H1 (cell line): ENCODE measurements at places on chromosomes 6 and 20. TPM values are rescaled to one million over a fixed set of nuclear protein-coding genes. Genes with fewer than 3 reads are reported as not detected.

ECT2L gene
- total RNA-seq, result not detected in 2 replicates

OR2H2 gene
- total RNA-seq, result not detected in 2 replicates

ZNF334 gene
- total RNA-seq, result 15.9 and 17.8 TPM in 2 replicates

PNPLA1 gene
- total RNA-seq, result not detected in 2 replicates

KCNB1 gene
- 0.58 and 0.59 TPM in 2 replicates for total RNA-seq

HDGFL1 gene
- not detected in 2 replicates for total RNA-seq

DNA sequence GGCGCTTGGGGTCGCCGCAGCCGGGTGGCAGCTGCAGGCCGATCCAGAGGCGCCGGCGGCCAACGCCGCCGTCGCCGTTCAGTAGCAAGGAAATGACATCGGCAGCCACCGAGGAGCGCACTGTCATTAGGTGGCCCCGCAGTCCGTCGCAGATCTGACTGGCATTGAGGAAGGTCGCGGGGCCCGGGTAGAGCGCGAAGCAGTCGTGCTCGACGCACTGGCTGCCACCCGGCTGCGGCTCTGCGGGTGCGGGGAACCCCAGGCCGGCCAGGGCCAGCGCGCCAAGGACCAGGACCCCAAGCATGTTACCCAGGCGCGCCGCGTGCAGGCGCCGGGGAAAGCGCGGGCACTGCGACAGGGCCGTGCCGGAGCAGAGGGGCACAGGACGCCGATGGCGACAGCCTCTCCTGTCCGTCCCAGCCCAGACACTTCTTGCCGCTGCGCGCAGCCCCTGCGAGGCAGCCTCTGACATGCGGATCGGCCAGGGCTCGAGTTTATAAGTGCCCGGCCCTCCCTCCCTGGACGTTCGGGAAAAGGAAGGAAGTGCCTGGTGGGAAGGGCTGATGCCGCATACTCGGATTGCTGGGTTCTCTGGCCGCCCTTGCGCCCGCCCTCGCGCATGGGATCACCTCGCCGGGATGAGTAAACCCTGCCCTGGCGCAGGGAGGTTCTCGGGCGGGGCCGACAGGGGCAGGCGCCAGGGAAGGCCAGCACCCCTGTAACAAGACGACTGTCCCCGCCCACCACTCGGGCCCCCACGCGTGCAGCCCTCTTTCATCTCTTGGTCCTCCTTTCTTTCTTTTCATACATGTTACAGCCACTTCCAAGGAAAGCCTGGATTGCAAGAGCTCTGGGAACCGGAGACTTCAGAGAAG lies at the start of gene THBD:
Gene THBD (minus strand): TSS at position 472 of the 875 bp plus-strand sequence. CDS start 168 bp downstream, at position 304.
- no peak for DNase-seq

GRCh38 chr6:148693882-148694484 lies 52.8 kb upstream of the UST start:
- DNase-seq, result no peak

DNA sequence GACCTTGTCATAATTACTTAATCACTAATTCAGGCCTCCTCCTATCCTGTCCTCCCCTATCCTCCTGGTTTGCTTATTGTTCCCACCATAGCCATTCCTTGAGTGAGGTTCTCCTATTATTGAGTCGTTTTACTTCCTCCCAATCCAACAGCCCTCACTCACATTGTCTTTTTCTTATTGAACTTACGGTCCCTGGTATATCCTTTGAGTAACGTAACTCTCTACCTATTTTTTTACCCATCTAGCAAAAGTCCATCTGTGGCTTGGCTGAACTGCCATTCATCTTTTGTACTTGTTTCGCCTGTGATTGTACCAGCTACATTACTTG lies 43.1 kb downstream of the DEK start:
- DNase-seq, result no peak

- no peak for DNase-seq
These were observed 104.2 kb downstream of the HAO1 start for GRCh38 chr20:7836076-7836475.

GRCh38 chr6:1538369-1538768 lies 71.3 kb upstream of the FOXC1 start:
- DNase-seq, result no peak

- DNase-seq, result no peak
These were observed 83.4 kb upstream of the FRMD1 start for GRCh38 chr6:168162366-168162765.

DNA sequence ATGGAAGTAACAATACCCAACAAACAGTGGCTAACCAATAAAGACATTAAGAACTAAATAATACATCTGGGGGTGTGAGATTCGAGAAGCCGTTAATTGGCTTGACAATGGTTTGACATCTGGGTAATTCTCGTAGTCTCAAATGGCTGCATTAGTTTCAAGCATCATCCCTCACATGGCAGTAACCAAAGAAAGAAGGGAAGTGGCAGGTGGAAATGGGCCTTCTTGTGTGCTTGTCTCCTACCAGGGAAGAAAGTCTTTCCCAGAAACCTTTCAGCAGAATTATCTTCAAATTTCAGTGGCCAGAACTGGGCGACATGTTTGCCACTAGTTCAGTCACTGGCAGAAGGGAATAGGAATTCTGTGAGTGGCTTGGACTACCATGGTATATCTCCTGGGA lies 10.4 kb downstream of the STK4 start:
- DNase-seq, result no peak

DNA sequence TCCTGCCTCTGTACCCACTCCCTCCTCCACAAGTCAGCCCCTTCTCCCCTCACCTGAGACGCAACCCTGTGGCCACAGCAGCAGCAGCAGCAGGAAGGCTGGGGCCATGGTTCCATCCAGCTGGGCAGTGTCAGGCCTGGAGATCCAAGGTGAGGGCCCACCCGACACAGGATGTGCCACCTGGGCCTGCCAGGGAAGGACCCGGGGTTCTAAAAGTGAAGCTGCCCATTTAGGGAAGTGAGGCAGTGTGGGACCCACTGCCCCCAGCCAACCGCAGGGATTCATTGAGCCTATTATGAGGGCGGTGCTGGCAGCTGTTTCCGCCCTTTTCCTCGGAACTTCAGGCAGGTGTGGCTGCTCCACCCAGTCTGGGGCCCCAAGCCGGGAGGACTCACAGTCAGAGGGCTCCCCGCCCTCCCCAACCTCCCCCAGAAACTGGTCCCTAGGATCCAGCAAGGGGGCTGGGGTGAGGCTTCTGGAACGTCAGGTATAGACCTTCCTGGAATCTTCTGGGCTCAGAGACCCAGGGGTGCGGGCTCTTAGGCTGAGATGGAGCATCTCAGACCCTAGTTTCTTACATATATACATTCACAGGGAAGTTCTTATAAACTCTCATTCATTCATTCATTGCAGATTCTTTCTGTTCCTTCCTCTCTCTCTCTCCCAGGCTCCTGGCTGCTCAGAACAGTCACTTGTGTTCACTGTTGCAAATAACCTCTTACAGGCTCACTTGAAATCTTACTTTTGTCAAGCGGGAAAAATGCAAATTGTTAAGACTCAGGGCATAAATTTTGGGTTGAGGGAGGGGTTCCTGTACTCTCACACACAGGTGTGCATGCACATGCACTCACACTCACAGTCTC lies at the start of gene TREML2:
Gene TREML2 (minus strand): TSS at position 249 of the 863 bp plus-strand sequence. CDS start 141 bp downstream, at position 108.
- no peak for DNase-seq

DNA sequence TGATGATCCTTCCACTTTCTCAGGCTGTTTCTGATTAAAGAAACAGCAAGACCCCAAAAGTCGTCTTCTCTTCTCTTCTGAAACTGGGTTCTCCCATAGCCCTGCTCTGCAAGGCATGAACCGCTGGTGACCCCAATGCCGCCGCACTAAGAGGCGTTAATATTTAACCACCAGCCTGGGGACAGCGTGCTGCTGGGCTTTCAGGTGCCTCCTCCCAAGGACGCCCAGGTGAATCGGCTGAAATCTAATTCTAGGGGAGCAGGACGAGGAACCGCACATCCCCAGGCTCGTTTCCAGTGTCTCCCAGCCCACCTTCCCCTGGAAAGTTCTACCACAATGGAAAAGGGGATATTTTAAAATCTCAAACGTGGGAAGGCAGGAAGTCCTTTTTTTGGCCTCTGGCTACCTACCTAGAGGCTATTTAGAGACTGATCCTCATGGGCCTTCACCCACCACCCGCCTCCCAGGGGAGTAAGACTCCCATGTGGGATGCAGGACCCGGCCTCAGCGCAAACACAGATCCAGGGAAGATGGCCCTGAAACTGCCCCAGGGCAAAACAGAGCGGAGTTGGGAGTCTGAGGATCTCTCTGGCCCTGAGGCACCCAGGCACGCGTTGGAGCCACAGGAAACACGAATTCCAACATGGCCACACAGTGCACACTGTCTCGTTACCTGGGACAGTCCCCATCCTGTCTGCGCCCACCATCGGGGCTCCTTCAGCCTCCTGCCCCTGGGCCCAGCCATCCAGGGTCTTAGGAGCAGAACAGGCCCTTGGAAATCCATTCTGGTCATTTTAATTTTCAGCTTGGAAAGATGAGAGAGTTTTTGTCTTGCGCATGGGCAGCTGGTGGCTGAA lies 56.2 kb downstream of the BMP7 start:
- DNase-seq, result no peak

GRCh38 chr20:3413393-3413889 lies 6.0 kb upstream of the DNAAF9 start:
- no peak for DNase-seq

DNA sequence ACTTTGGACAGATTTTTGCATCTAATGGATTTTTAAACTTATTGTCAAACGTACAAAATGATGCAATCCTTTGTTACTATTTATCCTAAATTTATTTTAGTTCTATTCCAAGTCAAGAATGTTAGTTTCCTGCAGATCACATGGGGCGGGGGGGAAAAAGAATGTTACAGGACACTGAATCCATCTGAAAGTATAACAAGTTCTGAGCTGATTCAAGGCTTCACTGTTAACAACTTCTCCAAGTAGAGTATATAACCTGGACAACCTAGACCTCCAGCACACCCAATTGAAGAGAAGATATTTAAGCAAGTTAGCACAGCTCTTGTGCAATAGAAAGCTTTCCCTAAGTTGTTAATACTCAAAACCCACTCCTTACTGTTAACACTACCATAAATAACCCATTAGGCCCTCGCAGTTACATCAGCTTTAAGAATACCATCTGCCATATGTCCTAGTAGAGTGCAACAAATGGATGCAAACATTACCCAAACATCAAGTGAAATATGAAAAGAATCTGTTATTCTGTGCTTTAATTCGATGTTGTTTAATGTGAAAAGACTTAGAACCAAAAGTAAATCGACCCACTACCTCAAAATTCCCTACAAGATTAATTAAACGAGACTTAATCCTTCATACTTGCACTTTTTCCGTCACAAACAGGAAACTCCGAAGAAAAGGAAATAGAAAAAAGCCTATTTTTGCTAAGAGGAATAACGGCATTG lies 1.3 kb downstream of the SEC63 start:
- DNase-seq, result no peak

- DNase-seq, result no peak
These were observed 807.5 kb upstream of the FLRT3 start for GRCh38 chr20:15144916-15145315.

DNA sequence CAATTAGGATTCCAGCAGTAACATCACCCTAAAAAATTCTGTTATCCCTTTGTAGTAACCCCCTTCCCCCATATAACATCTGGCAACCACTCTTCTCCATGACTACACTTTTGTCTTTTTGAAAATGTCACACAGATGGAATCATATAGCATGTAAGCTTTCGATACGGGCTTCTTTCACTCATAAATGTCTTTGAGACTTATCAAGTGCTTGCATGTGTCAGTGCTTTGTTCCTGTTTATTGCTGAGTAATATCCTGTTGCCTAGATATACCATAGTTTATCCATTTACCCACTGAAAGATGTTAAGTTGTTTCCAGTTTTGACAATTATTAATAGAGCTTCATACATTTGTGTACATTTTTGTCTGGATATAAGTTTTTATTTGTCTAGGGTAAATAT lies 10.4 kb upstream of the SNPH start:
- no peak for DNase-seq

GRCh38 chr6:110738899-110739365 lies 76.3 kb downstream of the CDK19 start:
- DNase-seq, result no peak

DNA sequence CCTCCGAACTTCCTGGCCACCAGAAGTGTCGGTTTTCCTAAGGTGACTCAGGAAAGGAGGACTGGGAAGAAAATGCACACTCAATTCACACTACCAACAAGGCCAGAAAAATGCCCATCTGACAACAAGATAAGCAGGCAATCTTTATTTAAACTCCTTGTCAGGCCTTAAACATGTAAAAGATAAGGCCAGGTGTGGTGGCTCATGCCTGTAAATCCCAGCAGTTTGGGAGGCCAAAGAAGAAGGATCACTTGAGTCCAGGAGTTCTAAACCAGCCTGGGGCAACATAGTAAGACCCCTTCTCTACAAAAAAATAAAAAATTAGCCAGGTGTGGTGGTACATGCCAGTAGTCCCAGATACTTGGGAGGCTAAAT lies 7.6 kb upstream of the ID1 start:
- no peak for DNase-seq

DNA sequence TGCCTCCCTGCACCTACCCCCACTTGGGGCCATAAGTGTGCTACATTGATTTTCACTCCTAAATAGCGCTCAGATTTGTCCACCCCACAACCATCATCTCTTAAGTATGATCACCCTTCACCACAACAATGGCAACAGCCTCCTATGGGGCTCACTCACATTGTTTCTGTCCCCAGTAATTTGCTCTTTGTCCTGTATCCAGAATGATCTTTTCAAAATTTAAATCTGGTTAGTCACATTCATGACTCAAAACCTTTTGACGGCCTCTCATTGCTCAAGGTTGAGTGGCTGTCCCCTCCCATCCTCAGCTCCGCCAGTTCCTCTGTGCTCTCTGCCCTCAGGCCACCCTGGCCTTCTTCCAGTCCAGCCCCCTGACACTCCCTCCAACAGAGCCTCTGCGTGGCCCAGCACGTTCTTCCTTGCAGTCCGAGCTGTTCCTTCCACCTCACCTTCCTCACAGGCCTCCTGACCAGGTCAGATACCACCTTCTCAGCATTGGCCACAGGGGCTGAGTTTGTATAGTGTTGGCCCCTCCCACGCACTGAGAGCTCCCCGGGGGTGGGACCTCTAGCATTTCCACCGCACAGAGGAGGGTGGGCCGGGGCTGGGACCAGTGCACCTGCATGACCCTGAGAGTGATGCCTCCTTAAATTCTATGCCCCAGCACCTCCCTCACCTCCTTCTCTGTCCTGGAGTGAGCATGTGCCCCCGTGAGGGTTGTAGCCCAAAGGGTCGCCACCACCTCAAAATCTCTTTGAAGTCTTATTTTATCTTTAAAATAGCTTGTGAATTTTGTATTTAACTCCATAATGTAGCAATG lies 2.4 kb upstream of the PPP1R3G start:
- DNase-seq, result no peak

DNA sequence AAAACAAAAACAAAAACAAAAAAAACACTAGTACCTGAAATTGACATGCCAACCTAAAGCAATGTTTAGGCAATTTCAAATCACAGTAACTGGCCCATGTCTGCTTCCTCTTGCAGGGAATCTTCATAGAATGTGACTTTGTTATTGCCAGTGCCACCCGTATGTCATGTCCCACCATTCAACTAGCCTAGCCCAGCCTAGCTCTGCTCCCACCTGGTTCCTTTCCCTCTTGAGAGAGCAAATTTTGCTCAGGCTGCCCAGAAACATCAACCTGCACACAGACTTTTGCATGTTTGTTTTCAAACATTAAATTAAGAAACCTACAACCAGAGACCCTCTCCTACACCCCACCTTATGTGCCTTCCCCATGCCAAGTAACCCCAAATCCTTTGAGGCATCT lies 124.8 kb upstream of the SLC2A12 start:
- DNase-seq, result no peak
